Skeletal muscle cell (primary cell): ENCODE measurements at places on chromosomes 7 and 10.

- no peak for DNase-seq
Measured at GRCh38 chr10:89805599-89806013, 104.2 kb downstream of the KIF20B start.

GRCh38 chr7:121329191-121330052 is 622 bp downstream of the WNT16 start:
- no peak for DNase-seq

DNA sequence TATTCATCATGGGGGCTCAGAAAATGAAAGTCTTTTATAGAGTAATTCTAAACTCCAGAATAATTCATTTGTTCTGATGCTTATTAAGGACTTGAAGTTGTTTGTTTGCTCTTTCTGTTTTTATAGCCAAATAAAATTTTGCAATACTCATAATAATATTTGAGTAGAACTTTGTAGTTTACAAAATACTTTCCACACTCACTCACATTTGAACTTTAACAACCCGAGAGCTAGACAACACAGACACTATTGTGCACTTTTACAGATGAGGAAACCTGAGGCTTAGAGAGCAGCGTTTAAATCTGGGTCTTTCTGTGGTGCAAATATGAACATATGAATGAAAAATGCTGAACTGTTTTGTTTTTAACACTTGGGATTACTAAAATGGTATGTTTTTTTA is 126.8 kb downstream of the KAT6B start:
- no peak for DNase-seq

- DNase-seq, result no peak
Measured at GRCh38 chr10:14162629-14163344, 167.9 kb downstream of the FRMD4A start.

DNA sequence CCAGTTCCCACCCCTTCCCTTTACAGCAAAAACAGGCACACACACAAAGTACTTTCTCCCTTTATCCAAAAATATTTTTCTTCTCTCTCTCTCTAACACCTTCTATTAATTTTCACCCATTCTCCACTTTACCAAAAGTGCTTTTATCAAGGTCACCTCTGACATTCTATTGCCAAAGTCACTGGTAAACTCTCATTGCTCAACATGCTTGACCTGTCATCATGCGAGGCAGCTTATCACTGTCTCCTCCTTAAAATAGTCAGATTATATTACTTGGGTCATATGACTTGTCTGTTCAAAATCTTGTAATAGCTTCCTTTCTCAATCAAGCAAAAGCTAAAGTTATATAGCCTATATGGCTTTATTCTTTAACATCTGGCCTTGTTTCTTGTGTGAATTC is 28.6 kb downstream of the MACC1 start:
- DNase-seq, result no peak

- DNase-seq, result no peak
Measured at GRCh38 chr7:57579454-57579853, 129.5 kb downstream of the ZNF716 start.
